GM23338 (cell line): ENCODE measurements at places on chromosomes 12 and 14. TPM values are rescaled to one million over a fixed set of nuclear protein-coding genes. Genes with fewer than 3 reads are reported as not detected.

Gene TPPP2
- total RNA-seq, result not detected in 2 replicates

Gene RNU4-1
- total RNA-seq, result under 0.01 TPM in 1 of 2 replicates, not detected in the other

Gene YBX3
- total RNA-seq, result 179 and 182 TPM in 2 replicates

Gene REM2
- 0.31 and 1.2 TPM in 2 replicates for total RNA-seq

Gene NKX2-1
- not detected in 2 replicates for total RNA-seq

Gene UNC119B
- total RNA-seq, result 48.2 and 51.3 TPM in 2 replicates

Gene RNF34
- total RNA-seq, result 50.1 and 63.3 TPM in 2 replicates

Gene PPFIA2
- total RNA-seq, result 5.9 and 7.2 TPM in 2 replicates

Gene MOK
- 2.1 and 3.1 TPM in 2 replicates for total RNA-seq

Gene CDK4
- total RNA-seq, result 198 and 214 TPM in 2 replicates
